Ovary (tissue), 10 donors: ENCODE measurements at places on chromosomes 3 and 15.

GRCh38 chr3:63662500-63662899, 10.0 kb downstream of the SNTN start:
- DNase-seq = no peak

GRCh38 chr3:143288944-143289343, 169.4 kb downstream of the CHST2 start:
- no peak for DNase-seq

DNA sequence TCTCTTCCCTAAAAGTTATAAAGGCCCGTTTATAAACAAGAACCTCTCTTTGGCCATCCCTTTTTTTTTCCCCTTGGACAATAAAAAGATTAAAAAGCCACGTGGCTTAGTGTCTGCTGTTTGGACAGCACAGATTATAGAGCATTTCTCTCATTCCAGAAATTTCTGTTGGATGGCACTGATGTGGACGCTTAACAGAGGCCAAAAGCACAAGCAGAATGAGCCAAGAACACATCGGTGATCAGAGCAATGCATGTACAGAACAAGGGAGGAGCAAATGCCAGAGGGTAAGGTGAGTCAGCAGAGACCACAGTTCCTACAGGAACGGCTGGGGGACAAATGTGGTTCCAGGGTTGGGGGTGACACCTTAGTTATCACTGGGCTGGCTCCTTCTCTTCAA, 30.3 kb upstream of the CTNNB1 start:
- no peak for DNase-seq

DNA sequence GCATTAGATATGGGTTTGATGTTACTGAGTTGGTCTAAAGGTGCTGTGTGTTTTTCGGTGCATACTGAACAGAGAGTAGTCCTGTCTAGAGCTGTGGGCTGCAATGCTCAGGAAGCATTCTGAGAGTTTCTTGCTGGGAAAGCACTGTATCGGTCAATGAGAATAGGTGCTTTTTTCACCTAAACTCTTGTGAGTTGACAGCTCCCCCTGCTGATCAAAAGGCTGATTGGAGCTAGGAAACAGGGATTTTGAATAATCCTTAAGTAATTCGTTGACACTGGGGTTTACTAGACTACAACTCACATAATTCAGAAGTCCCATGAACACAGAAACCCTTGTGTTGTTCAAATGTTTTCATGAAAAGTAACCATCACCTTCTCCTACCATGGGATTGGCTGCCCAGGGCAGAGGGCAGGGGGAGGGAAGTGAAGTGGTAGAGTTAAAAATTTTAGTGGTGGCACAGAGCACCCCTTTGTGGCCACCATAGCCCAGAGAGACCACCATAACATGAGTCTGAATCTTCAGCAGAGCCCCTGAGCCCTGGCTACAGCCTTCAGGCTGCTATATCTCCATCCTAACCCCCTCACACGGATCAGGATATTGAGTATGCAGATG, 13.0 kb upstream of the MANF start:
- peak; percentile 24 for DNase-seq

- DNase-seq = no peak
These were observed 260.0 kb downstream of the ABHD5 start for GRCh38 chr3:43950775-43951174.

- no peak for DNase-seq
These were observed 159.0 kb upstream of the TSC22D2 start for GRCh38 chr3:150248888-150249681.

DNA sequence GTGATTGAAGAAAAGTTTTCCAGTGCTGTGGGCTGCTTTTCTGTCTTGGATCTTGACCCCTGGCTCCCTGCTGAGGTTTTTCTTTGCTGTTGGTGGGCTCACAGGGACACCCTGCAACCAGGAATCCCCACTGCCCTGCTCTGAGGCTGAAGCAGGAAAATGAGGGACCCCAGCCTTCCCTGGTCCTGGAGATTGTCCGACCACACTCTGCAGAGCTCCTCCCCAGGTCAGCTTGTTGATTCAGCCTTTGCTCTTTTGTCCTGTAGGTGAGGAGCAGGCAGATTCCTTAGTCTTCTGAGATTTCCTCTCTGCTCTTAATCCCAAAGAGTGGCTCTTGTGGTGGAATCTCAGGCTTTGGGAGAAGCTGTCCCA, 194.5 kb downstream of the RPLP1 start:
- DNase-seq = no peak

GRCh38 chr3:64398476-64398875, 173.2 kb upstream of the PRICKLE2 start:
- no peak for DNase-seq

DNA sequence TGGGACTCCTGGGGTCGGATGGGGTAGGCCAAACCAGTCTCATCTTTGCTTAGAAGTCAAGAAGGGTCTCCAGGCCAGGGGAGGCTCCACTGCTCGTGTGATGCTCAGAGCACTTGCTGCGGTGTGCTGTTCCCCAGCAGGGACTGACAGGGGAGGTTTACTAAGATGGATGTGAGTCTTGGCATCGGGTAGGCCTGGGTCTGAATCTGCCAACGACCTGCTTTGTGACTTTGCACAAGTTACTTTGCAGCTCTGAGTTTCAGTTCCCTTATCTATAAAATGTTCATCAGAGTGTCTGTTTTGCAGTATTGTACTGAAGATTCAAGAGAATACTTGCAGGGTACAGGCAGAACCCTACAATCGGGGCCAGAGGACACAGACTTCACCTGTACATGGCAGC, 17.3 kb upstream of the CDCP1 start:
- DNase-seq = no peak

DNA sequence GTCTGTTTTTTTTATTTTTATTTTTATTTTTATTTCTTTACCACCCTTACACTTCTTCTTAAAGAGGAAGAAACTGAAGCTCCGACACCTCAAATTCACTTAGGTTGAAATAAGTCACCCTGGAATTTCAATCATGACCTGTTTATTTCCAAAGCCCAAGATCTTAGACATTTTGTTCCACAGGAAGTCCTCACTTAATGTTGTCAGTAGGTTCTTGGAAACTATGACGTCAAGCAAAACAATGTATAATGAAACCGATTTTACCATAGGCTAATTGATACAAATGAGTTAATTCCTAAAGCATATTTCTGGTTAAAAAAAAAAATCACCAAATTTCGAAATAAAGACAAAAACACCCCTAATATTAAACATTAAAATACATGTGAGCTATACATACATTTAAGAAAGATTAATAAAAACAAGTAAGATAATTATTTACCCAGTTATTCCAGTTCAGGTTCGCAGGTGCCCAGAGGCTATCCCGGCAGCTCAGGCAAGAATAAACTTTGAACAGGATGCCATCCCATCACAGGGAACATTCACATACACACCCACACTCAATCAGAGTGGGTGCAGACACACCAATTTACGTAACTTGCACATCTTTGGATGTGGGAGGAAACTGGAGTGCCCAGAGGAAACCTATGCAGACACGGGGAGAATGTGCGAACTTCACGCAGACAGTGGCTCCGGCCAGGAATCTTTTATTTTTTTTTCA, 391.0 kb downstream of the RAP2B start:
- DNase-seq = no peak

DNA sequence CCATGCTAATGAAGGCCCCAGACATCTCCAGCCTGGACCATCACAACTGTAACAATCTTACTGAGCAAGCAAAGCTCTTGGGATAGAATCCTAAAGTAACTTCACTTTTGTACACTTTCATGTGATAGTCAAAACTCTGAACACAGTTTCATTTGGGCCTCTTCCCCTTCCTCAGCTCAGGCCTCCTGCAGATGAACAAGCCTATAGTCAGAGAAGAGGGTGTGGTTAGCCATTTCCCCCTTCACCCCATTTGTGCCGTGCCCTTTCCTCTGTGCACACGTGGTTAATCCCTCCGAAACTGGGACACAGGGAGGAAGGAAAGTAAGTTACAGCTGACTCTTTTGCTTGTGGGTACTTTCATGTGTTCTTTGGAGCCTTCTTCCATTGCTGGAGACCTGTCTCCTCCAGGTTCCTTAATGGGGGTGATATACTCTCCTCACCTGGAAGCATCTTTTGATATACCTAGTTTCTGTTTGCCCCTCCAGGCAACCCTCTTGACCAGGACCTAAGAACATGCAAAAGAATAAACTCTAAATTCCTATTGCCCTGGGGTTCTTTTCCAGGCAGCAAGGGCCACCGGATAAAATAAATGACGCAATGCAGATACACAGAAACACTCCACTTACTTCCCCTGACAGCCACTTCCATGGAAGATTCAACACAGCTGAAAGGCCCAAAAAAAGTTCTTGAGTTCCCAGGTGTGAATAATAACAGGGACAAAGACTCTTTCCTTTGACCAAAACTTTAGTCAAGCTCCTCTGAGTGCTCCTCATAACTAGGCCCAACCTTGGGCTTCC, 29.6 kb upstream of the CSTA start:
- no peak for DNase-seq

DNA sequence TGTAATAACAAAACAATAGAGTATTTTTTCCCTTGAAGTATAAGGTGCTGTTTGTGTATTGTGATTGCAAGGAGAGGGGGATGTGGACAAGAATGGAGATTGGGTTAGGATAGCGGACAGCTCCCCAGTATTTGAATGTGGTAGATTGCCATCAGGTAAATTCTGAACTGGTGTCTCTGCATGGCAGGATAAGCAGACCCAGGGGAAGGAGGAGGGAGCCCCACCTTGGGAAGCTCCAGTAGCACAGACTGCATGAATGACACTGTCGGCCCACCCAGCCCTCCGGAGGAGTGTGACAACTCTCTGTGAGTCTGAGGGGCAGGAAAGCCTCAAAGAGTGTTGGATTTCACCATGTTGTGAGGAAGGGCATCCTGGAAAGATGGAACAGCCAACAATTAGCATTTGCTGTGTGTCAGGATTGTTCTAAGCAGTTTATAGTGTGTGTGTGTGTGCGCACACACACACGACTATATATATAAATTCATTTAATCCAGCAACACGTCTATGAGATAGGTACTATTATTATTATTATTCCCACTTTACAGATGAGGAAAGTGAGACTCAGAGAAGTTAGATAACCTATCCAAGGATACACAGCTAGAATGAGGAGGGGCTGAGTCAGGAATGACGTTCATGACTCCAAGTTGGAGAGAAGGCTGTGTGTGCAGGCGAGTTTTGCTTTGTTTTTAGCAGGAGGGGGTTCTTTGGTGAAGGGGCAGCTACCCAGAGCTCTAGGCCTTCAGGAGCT, 63.4 kb upstream of the LCTL start:
- DNase-seq = no peak

DNA sequence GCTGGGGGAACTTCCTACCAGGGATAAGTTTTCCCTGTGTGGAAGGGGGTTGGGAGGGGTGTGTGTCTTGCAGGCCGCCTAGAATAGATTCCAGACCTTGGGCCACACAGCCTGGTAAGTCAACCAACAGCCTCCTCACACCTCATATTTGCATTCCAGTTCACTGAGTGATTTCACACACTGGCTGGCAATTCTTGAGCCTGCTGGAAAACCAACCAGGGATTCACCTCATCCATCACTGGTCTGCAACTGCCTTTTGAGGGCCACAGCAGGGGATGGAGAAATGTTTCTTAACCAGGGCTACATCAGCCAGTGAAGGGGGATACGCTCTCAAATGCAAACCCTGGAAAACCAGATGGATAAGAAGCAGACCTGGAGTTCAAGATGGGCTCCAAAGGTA, 2.0 kb downstream of the FSTL1 start:
- no peak for DNase-seq

- DNase-seq = no peak
These were observed 1.6 kb upstream of the ABI3BP start for GRCh38 chr3:100994809-100995208.

GRCh38 chr3:133930341-133930933, 34.8 kb upstream of the RAB6B start:
- no peak for DNase-seq

DNA sequence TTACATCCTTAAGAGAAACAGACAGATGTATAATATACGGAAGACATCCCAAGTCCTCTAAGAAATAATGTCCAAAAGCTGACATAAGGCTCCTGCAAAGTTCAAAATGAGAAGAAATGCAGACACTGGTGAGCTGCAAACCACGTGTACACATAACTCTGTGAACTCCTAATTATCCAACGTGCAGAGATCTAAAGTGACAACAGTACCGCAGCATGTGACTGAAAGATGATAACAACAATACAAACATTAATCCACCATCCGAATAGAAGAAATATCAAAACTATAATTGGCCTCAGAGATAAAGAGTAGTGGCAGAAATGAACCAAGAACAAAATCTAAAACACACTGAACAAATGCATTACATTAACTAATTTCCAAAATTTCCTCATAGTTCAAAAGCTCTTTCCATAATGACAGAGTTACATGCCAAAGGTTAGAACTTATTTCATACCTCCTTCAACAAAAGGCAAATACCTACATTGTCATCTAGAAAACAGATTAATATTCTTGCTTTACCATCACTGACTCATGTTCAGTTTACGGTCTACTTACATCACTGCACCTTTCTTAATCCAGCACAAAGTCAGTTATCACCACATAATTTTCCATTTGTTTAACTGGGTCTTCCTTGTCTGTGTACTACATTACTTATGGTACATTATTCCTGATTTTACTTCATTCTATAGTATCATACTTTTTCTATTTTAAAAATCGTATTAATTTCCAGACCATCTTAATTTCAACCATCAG, 2.2 kb downstream of the PDCD10 start:
- no peak for DNase-seq

DNA sequence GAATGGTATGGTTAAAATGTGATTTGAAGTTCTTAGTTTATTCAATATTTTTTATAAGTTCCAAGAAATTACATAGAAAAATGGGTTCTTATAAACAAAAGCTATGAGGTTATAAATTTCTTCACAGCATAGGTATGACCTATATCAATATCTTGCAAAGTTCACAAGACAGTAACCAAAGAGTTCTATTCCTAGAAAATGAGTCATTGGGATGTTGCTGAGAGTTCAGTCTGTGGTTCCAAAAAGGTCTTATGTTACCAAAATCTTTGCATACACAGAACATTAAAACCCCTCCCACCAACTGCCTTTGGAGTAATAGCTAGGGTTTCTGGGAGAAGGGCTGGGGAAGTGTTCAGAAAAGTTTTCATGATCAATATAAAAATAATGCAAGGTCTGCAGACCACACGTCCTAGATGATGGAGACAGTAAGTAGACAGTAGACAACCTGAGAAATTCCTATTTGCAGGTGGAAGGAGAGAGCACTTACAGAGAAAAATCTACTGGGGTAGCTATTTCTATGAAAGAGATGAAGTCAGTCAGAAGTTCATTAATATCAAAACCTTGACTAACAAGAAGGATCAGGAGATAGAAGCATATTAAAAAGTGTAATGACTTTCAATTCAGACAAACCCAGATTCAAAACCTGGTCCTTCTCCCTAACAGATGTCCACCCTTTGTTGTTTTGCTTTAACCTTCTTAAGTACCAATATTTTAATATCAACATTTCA, 279.3 kb downstream of the KCNH8 start:
- no peak for DNase-seq

DNA sequence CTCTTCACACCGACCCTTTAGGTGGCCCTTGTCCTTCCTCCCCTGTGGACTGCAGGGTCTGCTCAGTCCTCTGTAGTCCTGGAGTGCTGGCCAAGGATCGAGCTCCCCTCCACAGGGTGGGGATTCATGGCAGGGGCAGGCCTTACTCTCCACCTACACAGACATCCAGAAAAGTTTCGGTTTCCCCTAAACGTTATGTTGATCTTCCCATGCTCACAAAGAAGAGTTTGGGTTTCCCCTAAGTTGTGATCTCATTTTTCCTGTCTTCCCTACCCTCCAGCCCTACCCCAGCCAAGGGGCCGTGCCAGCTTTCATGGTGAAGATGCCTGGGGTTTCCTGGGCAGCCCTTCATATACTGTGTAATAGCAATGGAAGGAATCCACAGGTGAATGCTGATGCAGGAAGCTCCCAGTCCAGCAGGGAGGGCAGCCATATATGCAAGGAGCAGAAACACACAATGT, 10.3 kb downstream of the STOML1 start:
- DNase-seq = no peak
